ENCODE measurements at places on chromosomes 13 and 19.

GRCh38 chr19:29021232-29021916 is 191.6 kb downstream of the UQCRFS1 start:
- no peak for DNase-seq

GRCh38 chr13:110173247-110173818 is 133.6 kb downstream of the COL4A1 start:
- DNase-seq: no peak

GRCh38 chr13:77310579-77311279 is 16.2 kb downstream of the MYCBP2 start:
- no peak for DNase-seq

GRCh38 chr13:110936519-110936918 is 21.6 kb upstream of the ANKRD10 start:
- DNase-seq: no peak

- no peak for DNase-seq
Observed at GRCh38 chr13:73683746-73684145, 450.5 kb downstream of the KLF12 start.

DNA sequence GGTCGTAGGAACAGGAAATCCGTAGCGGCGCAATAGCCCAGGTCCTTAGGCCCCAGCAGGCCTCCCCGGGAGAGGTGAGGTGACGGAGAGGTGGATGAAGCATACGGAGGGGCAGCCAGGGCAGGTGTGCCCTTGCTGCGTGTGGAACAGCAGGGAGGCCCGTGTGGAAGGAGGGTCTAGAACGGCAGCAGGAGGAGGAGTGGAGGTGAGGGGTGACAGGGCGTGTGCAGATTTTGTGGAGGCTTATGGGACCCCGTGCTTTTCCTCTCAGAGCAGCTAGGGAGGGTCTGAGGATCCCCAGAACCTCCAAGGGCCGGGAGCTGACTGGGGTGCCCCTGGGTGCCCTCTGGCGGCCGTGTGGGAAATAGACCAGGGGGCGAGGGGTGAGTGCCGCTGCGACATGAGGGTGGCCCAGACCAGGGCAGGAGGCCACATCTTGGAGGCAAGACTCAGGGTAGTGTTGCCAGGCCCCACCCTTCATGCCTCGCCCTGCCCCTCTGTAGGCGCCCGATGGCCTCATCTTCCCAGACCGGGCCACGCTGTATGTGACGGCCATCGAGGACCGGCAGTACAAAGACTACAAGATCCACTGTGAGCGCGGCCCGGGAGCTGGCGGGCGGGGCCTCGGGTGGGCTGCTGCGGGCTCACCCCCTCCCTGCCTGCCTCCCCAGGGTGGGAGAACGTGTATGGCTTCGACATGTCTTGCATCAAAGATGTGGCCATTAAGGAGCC is 5.0 kb upstream of the ADM5 start:
- DNase-seq: no peak

- DNase-seq: no peak
Observed at GRCh38 chr13:103236213-103236612, 170.0 kb upstream of the SLC10A2 start.

- DNase-seq: no peak
Observed at GRCh38 chr19:50181121-50181520, 18.0 kb upstream of the IZUMO2 start.

GRCh38 chr19:13797870-13798269 is 2.6 kb downstream of the ZSWIM4 start:
- DNase-seq: no peak

GRCh38 chr13:86425170-86425815 is 626.1 kb upstream of the SLITRK6 start:
- no peak for DNase-seq

- DNase-seq: no peak
Observed at GRCh38 chr19:15038294-15038693, 11.0 kb upstream of the CASP14 start.

- DNase-seq: no peak
Observed at GRCh38 chr19:850221-850978, 1.7 kb upstream of the ELANE start.

- no peak for DNase-seq
Observed at GRCh38 chr13:111961651-111962192, 105.2 kb upstream of the SOX1 start.

DNA sequence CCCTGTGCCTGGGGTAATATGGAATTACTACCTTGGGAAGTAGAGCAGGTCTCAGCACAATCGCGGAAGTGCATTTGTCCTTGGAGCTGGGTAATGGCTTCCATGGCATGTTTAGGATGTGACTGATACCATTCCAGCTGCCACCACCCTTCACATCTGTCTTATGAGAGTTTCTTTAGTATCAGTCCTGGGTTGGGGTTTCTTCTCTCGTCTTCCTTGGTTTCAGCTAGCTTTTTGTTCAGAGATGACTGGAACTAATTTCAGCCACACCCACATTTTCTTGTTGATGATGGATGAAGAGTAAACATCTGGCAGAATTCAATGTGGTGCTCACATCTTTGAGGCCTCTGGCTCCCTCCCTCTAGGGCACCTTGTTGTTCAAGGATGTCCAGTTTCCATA is 212.9 kb upstream of the SOX21 start:
- DNase-seq: no peak

- DNase-seq: no peak
Observed at GRCh38 chr13:41780715-41781706, 179.9 kb downstream of the VWA8 start.

Data from activated CD4-positive, alpha-beta T cell treated with anti-CD3 and anti-CD28 coated beads, Interleukin-2, amount 10 ng/mL, durations not matched to agents 7 days and 5 days (primary cell).